ENCODE measurements at places on chromosomes 13 and 19.

DNA sequence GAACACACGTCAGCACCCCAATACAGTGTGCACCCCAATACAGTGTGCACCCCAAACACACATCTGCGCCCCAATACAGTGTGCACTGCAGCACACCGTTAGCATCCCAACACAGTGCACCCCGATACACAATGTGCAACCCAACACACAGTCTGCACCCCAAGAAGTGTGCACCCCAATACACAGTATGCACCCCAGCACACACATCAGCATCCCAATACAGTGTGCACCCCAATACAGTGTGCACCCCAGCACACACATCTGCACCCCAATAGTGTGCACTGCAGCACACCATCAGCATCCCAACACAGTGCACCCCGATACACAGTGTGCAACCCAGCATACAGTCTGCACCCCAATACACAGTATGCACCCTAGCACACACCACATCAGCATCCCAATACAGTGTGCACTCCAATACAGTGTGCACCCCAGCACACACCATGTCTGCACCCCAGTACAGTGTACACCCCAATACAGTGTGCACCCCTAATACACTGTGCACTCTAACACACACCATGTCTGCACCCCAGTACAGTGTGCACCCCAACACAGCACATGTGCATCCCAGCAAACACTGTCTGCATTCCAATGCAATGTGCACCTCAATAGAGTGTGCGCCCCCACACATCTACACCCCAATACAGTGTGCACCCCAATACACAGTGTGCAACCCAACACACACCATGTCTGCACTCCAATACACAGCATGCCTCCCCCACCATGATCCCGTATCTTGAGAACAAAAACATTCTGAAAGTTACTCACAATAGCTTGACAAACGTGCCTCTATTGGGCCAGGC lies 855 bp upstream of the CARS2 start:
- no peak for DNase-seq

DNA sequence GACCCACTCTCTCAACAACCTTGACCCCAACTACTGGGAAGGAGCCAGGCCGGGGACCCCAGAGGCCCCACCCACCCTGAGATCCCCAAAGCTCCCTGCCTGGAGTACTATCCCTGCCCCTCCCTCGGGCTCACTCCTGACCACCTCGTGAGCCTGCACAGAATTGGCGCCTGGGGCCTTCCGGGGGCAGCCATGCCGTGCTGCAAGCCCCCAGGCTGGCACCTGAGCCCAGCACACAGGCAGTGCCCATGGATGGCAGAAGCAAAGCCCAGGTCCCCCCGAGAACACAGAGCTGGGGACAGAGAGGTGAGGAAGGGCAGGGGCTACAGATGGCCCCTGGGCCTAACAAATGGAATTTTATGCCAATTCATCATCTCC lies 13.9 kb downstream of the LSM4 start:
- no peak for DNase-seq

DNA sequence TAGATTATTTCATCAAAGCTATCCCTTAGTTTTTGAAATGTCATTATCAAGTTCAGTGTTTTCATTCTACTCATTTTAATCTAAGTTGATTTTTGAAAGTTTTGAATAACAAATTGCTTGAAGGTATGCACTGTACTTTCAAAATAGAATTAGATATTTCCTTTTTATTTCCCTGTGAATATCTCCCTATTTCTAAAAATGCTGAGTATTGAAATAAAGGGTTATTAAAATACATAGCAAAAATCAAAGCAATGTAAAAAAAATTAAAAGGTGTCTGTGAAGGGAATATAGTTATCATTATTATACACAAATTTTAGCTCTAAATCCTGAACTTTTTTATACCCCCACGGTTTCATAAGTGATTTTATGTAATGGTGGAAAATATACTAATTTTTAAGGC lies 967.8 kb downstream of the PCDH9 start:
- no peak for DNase-seq

DNA sequence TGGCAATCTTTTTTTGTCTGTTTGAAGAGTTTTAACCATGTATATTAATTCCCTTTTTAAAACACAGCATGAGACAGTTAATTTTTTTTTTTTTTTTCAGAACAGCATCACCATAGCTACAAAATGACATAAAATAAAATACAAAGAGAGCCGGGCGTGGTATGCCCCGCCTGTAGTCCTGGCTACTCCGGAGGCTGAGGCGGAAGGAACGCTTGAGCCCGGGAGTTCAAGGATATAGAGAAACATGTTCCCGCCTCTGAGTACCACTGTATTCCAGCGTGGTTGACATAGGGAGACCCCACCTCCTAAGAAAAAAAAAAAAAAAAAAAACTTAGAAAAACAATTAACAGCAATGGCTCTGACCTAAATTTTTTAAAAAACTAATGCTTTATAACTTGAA lies 10.0 kb upstream of the INSR start:
- DNase-seq: no peak

- DNase-seq: no peak
These were observed 15.1 kb downstream of the HPN start for GRCh38 chr19:35056513-35057063.

DNA sequence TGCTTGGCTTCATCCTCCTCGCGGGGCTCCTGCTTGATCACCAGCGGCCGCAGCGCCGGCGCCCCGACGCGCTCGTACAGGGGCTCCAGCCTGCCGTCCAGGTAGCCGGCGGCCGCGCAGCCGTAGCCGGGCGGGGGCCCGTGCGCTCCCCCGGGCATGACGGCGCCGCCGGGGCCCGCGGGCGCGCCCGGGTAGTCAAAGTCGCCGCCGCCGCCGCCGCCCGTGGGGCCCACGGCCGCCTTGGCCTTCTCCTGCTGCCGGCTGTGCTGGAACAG lies 497 bp downstream of the CEBPA start:
- DNase-seq: no peak

GRCh38 chr13:27339299-27339698 lies 68.7 kb downstream of the RASL11A start:
- DNase-seq: peak; percentile 82

- no peak for DNase-seq
These were observed 6.1 kb downstream of the RNF126 start for GRCh38 chr19:656751-657559.

DNA sequence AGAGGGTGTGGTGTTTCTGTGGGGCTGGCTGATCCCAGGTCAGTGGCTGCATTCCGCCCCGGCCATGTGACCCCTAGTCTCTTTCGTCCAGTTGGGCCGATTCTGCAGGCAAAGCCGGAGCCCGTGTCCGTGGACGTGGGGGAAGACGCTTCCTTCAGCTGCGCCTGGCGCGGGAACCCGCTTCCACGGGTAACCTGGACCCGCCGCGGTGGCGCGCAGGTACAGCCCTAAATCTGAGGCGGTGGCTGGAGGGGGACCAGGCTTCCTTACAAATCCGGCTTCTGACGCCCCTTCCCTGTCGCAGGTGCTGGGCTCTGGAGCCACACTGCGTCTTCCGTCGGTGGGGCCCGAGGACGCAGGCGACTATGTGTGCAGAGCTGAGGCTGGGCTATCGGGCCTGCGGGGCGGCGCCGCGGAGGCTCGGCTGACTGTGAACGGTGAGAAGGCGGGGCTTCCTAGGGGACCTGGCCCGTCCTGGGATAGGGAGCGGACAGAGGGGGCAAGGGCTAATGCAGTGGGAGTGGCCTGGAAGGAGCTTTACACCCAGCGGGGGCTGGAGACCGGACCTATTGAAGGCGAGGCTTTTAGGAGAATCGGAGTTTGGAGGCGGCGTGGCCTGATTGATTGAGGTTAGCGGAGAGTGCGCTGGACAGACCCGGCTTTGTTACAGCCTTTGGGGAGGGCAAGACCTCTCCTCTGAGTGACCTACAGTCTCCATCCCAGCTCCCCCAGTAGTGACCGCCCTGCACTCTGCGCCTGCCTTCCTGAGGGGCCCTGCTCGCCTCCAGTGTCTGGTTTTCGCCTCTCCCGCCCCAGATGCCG lies 4.3 kb downstream of the KIRREL2 start:
- DNase-seq: peak; percentile 35

DNA sequence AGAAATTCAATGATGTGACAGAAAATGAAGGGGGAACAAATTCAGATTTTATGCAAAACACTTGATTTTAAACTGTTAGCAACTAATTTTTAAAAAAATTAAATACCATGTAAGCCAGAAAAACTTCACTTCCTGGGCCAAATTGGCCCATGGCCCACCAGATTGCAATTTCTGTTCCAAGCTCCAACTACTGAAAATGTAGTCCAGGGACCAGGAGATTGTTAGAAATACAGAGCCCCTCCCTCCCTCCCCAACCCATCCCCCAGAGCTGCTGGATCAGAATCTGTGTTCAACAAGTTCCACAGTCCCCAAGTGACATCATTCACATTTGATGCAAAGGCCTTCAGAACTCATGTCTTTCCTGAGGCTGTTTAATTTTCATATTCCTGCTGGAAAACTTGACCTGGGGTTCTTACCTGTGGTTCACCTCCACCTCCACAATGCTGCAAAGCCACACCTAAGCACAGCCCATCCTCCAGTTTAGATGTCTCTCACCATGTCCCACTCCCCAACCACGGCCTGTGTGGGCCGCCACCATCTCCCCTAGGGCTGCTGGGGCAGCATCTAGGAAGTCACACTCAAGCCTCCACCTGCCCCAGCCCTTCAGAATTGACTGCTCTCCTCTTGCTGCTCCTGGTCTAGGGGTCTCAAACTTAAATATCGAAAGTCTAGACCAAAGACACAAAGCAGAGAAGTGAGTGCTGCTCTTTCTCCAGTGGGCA lies 482.0 kb downstream of the UQCRFS1 start:
- no peak for DNase-seq

DNA sequence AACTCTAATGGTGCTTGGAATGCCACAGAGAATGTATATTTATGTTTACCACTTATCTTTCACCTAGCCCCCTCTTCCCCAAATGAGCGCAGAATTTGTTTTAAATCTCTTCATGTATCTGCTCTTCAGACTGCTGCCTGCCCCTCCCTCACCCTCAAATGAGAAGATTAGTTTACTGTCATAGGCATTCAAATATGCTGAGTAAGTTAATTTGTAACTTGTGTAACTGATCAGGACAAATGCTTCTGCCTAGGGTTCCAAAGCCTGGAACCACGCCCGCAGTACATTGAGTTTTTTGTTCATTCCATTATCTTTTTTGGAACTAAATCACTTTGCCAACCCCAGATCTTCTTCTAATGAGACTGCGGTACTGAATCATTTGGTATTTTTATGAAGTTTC lies 74.5 kb downstream of the ATP8A2 start:
- DNase-seq: no peak

- no peak for DNase-seq
These were observed 16.5 kb upstream of the SPACA6 start for GRCh38 chr19:51676566-51677083.

DNA sequence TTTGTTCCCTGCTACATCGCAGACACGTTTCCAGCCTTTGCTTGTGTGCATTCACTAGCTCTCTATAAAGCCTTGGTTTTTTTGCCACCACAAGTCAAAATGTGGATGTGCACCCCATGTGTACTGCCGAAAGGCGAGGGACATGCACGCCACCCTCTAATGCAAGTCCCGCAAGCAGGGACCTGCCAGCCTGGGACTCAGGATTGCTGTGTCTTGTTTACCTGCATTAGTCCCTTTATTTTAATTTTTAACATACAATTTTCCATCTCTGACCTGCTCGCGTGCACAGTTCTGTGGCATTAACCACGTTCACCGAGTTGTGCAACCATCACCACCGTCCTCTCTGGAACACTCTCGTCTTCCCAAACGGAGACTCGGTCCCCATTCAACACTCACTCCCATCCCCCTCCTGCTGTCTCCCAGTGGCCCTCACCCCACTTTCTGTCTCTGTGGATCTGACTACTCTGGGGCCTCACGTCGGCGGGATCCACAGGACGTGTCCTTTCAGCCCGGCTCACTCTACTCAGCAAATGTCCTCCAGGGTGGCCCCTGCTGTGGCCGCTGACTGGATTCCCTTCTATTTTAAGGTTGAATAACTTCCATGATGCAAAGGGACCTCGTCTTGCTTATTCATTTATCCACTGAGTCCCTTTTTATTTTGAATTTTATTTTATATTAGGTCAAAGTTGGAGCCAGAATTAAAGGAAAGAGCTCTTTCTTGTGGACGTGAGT lies 58.4 kb downstream of the RASA3 start:
- DNase-seq: no peak

DNA sequence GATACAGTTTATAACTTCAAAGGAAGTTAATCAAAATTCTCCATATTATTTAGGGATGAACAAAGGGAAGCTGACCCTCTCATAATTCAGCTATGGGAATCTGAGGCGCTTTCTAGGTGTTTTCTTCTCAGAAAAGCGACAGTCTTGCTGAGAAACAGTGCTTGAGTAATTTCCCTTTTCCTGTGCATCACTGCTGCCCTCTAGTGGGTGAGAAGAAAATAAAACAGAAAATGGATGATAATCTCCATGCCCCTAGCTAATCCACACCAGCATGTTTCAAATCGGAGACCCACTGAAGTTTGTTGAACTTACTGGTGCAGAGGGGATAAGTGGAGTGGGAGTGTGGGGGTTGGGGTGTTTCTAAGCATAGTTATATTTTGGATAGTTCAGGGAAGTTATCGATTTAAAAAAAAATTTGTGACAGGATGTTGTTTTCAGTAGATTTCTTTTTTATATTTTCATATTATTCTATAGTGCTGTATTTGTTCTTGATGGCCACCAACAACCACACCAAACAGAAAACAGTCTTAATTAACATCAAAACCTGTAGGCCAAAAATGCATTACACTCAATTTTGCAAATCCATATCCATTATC lies 21.4 kb downstream of the LCP1 start:
- DNase-seq: peak; percentile 89

- peak; percentile 66 for DNase-seq
These were observed 10.5 kb upstream of the NTN5 start for GRCh38 chr19:48683349-48683748.

DNA sequence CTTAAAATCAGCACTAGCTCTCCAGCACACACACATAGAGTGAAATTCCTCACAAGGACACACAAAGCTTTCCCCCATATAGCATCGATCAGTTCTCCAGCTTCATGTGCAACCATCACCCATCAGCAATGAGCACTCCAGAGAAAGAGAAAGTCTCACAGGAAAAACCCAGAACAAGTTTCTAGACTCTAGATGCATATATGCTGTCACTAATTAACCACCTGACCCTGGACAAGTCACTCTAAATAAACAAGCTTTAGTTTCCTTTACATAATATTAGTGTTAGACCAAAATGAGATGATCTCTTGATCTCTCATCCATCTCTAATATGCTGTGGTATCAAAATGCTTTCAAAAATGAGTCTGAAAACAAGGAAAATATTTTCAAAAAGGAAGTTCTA lies 81.2 kb downstream of the TBC1D4 start:
- DNase-seq: no peak

- DNase-seq: no peak
These were observed 15.3 kb upstream of the COLGALT1 start for GRCh38 chr19:17540174-17540573.

DNA sequence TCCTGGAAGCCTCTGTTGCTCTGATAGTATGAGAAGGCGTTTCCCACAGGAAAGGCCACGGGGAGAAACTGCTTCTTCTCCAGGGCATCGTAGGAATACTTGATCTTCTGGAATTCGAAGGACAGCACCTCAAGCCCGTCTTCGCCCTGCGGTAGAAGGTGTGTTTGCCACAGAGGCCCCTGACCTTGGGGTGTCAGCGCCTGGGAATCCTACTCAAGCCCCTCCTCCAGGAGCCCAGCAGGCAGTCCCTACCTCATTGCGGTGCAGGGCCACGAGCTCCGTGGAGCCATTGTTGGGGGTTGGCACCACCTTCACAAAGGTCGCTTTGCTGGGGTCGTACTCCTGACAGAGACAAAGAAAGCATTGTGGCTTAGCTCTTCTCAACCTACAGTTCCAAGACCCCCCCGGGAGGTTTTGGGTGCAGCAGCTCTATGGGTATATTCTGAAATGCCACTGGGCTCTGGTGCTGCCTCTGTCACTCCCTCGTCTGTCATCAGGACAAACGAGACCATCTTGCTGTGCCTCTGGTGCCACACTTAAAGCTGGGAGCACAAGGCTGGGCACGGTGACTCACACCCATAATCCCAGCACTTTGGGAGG lies 3.7 kb downstream of the ATP13A1 start:
- no peak for DNase-seq

Measured in hematopoietic multipotent progenitor cell treated with erythropoietin and hydrocortisone succinate and interleukin-3 and kit ligand, for 6 days (in vitro differentiated cells).